ENCODE measurements at places on chromosomes 11 and 22. TPM values are rescaled to one million over a fixed set of nuclear protein-coding genes. Genes with fewer than 3 reads are reported as not detected.
A peak's percentile ranks its signal among the peaks of the same experiment; 100 is the strongest.

Gene SLC5A12
- total RNA-seq = not detected

Gene GAB2
- 39.6 TPM for total RNA-seq

Gene LYVE1
- total RNA-seq = 7.6 TPM

Gene KIF18A
- 18.5 TPM for total RNA-seq

Gene SLC25A45
- total RNA-seq = 4.8 TPM

Gene CWC15
- total RNA-seq = 72.0 TPM

Gene RIC3
- not detected for total RNA-seq

Gene SPA17
- 4.7 TPM for total RNA-seq

Gene C22orf15
- total RNA-seq = not detected

Gene HBD
- total RNA-seq = not detected

Gene RBMXL2
- total RNA-seq = 0.51 TPM

Gene PLXNB2
- 139 TPM for total RNA-seq

Gene MISFA
- 3.6 TPM for total RNA-seq

Gene SYT12
- not detected for total RNA-seq

DNA sequence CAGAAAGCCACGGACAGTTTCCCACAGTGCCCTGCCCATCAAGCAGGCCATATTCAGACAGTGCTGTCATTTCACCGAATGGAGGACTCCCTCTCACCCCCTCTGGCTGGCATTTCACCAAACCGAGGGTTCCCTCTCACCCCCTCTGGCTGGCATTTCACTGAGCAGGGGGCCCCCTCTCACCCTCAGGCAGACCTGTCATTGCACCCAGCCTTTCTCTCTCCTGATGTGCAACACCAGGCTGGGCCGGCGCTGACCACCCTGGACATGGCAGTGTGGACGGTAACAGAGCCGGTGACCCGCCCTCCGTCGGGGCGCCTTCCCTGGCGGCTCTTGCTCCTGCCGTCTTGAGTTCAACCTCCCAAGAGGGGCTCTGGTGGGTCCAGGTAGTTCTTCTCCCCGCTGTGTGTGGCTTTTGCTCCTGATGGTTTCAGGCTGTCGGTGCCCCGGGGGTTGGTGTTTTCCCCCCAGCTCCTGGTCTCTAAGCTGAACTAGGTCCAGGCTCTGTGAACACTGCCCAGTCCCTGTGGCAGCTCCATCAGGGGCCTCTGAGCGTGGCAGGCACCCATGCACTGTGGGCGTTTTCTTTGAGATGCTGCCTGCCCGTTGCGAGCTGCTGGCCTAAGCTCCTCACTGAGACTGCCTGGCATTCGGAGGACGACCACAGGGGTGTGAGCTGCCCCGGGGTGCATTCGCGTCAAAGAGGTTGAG lies 46.9 kb downstream of the SMIM38 start:
- no peak for DNase-seq

DNA sequence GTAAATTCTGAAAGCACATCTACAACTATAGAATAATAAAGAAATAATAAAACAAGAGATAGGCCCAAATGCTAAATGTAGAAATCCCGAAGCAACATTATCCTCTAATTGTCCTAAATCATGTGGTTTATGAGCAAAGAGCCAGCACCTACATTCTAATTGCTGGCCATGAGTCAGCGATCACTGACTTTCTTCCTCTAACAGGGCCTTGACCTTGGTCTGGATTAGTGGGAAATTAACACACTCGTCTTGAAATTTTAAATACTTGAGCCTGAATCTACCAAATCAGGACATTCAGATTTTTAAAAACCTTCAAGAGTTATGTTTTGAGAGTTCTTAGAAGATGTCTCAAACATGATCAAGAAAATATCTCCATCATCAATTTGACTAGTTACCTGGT lies 727.6 kb downstream of the METTL15 start:
- DNase-seq = peak; percentile 76

- no peak for DNase-seq
Observed at GRCh38 chr22:28188178-28188879, 269.3 kb upstream of the PITPNB start.

DNA sequence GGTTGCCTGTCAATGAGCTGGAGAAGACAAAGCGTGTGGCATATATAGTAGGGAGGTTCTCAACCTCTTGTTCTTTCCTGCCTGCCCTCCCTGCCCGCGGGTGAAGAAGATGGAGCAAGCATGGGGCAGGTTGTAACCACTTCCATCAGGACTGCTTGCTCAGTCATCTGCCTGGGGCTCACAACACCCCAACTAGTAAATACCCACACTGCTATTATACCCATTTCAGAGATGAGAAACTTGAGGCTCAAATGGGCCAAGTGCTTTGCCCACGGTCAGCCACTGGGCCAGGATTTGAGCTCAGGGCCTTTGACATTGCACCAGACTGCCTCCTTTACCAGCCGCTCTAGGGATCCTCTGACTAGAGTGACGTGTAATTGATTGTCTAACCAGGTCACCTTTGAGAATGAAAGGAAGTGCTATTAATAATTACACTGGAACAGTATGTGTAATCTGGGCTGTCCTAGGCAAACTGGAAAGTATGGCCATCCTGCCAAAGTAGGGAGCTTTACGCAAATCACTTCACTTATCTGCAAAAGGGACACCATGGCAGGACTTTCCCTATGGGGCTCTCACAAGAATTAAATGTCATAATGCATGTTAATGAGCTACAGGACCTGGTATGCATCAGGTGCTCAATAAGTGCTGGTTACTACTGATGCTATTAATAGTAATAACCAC lies 2.8 kb upstream of the CDC42EP1 start:
- peak; percentile 34 for DNase-seq

GRCh38 chr11:3905080-3905953 lies 49.9 kb downstream of the STIM1 start:
- DNase-seq = no peak

GRCh38 chr11:100876815-100877520 lies 189.9 kb downstream of the ARHGAP42 start:
- peak; percentile 5 for DNase-seq

DNA sequence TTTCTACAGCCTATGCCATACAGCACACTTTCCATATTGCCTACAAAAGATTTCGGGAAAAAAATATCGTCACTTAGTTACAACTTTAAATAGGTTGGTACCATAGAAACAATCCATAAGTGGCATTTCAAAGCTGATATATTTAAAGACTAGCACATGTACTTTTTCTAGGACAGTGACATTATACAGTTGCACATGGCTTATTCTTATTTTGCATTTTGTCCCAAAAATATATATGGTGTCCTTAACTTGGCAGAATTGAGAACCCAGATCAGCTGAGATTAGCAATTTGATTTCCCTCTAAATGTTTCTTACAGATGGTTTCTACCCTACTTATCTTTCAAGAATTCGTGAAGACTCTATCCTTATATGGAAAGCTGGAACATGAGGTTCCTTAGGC lies 3.7 kb upstream of the TFIP11 start:
- DNase-seq = no peak

GRCh38 chr11:405954-406795 lies 8.6 kb downstream of the SIGIRR start:
- DNase-seq = no peak

GRCh38 chr11:129935723-129936122 lies 40.3 kb upstream of the NFRKB start:
- no peak for DNase-seq

DNA sequence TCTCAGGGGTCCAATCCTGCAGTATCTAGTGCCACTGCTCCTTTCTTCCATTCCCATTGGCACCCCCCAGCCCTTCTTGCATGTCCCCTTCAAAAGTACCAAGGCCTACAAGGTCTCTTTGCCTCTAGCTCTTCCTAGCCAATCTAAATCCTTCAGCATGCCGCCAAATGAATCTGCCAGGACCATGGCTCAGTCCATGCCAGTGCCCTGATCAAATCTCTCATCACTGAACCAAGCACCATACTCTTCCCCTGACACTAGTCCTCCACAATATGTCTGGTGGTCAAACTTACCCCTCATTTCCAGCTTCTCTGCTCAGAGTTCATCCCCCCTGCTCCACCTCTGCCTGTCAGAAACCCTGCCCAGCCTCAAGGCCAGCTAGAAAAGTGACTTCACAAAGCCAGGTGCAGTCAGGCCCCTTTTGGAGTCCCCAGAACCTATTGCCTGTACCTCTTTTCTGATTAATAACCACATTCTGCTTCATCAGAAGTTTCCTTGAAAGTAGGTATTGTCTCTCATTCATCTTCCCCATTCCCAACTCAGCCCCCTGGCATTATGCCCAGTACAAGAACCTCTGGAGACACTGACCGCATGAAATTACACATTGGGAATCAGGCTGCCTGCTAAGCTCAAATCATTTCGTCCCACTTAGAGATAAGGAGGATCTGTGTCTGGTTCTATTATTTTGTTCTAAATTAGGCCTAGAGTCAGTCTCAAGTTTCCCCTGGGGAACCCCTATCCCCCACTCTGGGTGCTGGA lies 11.4 kb downstream of the FEN1 start:
- no peak for DNase-seq

DNA sequence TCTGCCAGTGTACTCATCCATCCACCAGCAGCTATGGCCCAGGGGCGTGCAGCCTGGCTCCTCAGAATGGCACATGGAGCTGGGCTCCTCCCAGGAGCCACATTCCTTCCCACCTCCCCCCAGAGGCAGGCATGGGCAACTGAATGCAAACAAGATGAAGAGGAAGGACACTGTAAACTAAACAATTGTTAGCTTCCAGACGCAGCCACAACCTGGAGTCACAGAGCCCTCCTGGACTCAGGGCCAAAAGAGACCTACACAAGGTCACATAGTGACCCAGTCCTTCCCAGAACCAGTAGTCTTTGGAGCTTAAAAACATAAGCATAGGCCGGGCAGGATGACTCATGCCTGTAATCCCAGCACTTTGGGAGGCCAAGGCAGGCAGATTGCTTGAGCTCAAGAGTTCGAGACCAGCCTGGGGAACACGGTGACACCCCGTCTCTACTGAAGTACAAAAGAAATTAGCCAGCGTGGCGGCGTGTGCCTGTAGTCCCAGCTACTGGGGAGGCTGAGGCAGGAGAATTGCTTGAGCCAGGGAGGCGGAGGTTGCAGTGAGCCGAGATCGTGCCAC lies 30.7 kb upstream of the CLDN5 start:
- peak; percentile 73 for DNase-seq

DNA sequence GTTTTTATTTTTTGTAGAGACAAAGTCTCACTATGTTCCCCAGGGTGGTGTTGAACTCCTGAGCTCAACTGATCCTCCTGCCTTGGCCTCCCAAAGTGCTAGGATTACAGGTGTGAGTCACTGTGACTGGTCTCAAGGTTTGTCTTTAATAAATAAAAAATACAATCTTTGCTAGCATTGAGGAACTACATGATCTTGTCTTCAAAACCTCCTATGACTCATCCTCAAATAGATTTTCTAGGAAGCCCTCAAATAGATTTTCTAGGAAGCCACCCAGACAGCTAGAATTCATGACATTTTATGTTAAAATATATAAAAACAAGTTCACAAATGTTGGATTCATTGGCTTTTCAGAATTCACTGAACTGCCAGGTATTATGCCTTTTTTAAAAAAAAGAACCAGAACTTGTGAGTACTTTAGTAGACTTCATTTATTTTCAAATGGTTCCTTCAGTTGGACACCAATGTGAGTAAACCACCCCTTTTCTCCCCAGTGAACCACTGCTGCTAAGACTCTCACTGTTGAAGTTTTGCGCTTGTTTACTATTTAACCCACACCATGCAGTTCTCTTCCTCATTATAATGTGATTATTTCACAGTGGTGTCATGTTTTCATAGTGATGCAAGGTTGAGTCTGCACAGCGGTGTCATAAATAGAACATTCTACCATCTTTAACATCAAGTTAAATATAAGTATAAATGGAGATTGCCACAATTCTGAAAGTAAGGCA lies 303.9 kb downstream of the CASP12 start:
- DNase-seq = no peak

DNA sequence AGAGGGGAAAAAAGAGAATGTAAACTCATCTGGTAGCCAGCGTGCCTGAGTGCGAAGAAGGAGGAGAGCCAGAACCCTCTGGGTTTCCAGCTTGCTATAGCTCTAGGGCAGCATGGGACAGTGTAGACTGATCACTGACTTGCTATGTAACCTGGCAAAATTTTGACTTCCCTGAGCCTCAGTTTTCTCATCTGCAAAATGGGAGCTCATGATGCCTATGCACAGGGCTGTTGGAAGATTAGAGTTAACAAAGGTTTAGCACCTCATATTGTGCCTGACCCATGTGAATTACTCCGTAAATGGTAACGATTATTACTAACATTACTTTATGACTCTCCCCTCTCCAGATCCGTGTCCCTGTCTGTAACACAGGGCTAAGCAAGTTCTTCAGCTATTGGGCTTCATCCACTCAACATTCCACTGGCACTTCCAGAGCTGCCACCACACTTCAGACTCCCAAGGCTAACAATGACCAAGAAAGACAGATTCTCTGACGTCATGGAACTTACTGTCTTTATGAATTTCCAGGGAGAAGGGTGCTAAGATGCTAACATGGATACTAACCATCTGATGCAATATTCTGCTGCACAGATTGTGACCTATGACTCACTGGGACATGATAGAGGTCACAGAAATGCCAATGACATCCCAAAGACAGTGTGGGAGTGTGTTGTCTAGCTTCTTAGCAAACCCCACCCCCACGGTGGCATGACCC lies 195.2 kb downstream of the TRIM29 start:
- DNase-seq = no peak

DNA sequence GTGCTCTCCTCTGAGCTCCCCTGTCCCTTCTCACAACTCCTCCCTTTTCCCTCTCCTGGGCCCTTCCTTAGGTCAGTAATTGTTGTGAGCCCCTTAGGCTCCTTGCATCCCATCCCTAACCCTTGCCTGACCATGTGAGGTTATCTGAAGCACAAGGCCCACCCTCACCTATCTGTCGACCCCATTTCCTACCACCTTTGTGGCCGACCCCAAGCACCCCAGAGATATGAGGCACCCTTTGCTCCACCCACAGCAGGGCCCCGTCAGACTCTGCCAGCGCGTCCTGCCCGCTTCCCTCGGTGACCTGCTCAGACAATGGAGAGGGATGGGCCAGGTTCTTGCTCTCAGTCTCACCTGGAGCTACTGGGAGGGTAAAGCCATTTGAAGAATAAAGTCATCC lies 1.3 kb downstream of the GNG3 start:
- DNase-seq = no peak

GRCh38 chr11:57131080-57131790 lies 50.5 kb upstream of the LRRC55 start:
- peak; percentile 47 for DNase-seq

DNA sequence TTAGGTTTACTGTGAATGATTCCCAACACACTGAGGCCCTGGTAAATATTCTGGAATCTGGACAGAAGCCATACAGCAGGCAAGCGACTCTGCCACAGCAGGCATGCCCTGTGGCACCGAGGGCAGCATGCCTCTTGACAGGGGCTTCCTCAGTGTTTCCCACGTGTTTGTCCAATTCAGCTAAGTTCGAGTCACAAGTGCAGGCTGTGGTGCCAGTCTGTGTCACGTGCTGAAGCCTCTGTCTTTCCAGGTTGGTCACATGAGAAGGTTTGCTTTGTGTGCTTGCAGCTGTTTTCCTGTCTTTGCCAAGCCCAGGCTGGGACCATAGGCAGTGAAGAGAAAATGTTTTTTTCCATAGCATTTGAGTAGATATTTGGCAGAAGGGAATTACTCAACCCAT lies 2.4 kb upstream of the PPFIBP2 start:
- DNase-seq = peak; percentile 65

All from endothelial cell of umbilical vein (primary cell).